Stimulated activated CD4-positive, alpha-beta T cell treated with anti-CD3 and anti-CD28 coated beads, Interleukin-4, amount 100 ng/mL, for 24 hours (primary cell): ENCODE measurements at places on chromosomes 11 and 22.

DNA sequence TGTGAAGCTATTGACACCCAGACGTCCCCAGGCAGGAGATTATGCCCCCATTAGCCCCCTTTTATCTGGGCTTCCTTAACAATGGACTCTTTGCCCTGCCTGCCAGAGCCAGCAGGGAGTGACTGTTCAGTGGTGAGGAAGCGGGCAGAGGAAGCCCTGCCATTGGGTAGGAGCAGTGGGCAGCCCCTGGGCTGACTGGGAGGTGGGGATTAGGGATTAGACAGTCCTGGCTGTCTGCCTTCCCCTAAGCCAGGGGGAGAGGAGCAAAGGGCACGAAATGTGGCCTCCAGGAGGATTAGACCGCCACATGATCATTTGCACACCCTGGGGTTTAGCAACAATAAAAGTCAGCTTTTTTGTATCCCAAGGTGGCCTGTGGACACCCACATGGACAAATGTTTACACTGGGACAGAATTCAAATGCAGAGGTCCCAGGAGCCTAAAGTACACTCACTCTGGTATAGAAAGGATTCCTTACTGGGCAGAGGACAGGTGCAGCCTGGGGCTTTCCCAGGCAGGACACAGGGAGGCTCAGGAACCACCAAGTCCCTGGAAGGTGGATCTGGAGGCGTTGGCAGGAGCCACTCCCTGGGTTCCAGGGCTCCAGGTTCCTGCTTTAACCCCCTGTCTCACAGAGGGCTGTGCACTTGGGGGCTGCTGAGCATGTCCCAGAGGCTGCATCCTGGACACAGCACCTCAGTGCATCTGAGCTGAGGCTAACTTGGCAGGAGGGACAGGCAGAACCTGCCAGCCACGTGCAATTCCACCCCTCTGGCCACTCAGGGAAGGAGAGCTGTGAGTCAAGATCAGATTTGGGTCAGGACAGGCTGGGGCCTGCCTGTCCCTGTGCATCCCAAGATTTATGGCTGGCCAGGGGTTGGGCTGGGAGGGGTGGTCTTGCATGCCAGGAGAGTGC is 2.1 kb downstream of the PNPLA3 start:
- DNase-seq: no peak

DNA sequence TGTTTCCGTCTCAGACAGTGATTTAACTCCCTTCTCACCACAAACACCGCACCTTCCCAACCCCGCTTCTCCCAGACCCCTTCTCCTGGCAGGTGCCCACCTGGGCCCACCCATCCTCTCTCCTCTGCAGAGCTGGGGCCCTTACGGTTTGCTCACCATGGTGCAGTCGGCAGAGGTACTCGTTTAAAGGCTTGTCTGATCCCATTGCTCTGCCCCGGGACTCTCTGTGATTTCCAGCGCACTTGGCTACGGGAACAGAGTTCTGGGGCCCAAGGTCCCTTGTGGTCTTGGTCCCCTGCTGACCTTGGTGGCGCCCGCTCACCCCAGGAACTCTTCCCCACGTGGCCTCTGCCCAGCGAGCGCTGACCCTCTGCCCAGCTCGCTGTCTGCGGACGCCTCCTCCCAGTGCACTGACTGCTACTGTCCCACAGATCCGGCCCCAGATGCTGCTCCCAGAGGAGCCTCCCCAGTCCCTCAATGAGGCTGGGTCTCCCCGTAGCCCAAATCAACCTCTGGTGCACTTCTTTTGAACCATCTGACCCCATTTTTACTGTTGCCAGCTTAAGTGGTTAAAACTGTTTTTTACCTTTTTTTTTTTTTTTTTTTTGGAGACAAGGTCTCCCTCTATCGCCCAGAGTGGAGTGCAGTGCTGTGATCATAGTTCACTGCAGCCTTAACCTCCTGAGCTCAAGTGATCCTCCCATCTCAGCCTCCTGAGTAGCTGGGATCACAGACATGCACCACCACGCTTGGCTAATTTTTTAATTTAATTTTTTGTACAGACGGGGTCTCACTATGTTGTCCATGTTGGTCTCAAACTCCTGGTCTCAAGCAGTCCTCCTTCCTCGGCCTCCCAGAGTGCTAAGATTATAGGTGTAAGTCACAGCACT is 21.3 kb upstream of the CTSD start:
- no peak for DNase-seq

- DNase-seq: no peak
Measured at GRCh38 chr11:719214-720016, 13.4 kb downstream of the EPS8L2 start.

GRCh38 chr11:111634981-111635705 is 32.9 kb downstream of the SIK2 start:
- no peak for DNase-seq

- DNase-seq: no peak
Measured at GRCh38 chr11:104328512-104328907, 164.6 kb upstream of the PDGFD start.

DNA sequence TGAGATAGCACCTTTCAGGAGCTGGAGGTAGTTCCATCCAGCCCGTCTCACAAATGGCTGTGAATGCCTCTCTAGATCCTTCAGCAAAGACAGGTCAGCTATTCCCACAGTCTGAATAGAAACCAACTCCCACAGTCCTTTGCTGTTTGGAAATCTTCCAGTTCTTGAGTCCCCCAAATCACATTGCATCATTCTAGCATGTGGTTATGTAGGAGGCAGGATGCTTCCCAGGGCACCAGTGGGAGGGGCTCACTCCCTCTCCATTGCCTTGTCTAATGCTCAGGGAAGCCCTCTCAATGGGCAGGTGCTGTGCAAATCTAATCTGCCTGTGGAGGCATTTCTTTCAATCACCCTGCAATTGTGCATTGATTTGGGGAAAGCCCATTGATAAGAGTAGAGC is 14.6 kb downstream of the NAV2 start:
- no peak for DNase-seq

DNA sequence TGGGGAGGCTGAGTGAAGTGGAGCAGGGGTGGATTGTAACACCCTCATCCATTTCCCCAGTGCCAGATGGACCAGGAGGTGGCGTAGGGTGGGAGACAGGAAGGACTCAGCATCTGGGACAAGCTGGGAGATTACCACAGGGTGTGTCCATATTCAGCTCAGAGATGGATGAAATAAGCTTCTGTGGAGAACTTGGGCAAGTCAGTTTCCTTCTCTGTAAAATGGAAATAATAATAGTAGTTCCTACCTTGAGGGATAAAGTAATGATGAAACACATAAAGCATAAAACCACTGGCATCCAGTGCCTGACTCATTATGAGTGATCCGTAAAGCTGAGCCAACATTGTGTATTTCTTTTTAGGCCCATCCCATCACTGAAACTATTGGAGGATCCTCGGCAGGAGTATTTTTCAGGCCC is 607 bp upstream of the ROBO4 start:
- no peak for DNase-seq
